ENCODE measurements at places on chromosomes 7 and 10.

GRCh38 chr10:48632166-48632565 is 27.3 kb upstream of the ARHGAP22 start:
- DNase-seq = no peak

DNA sequence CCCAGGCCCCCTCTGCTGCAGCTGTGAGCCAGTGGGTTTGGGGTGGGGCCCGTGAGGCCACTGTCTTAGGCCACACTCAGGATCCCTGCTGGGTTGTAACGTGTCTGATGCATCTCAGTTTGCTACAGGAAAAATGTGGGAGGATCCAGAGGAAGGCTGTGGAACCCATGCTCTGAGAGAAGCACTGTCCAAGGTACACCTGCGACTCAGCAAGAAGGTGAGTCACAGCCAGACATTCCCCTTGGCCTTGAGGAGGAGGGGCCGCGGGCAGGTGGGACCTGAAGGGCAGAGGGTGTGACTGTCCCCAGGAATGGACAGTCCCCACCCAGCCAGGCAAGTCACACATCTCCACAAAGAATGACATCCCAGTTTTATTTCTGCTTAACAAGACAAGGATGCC is 27.8 kb upstream of the C10orf120 start:
- no peak for DNase-seq

- DNase-seq = no peak
These were observed 462.3 kb upstream of the POT1 start for GRCh38 chr7:125391921-125392320.

DNA sequence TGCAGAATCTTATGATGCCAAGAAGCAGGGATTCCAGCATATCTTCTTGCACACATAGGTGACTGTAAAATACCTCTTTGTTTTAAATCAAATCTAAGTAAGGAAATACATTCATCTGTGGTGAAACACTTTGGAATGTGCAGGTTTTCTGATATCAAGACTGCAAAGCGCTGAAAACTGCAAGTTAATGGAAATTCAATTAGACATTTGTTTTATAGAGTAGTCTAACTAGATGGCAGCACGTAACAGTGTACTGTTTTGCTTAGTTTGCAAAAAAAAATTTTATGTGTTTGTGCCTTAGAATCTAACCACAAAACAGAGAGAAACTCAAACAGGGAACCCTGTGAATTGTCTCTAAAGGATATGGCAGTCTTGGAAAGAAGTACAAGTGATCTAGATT is 259.2 kb downstream of the HDAC9 start:
- DNase-seq = no peak

- DNase-seq = no peak
These were observed 63.9 kb upstream of the RNF148 start for GRCh38 chr7:122766593-122766992.

DNA sequence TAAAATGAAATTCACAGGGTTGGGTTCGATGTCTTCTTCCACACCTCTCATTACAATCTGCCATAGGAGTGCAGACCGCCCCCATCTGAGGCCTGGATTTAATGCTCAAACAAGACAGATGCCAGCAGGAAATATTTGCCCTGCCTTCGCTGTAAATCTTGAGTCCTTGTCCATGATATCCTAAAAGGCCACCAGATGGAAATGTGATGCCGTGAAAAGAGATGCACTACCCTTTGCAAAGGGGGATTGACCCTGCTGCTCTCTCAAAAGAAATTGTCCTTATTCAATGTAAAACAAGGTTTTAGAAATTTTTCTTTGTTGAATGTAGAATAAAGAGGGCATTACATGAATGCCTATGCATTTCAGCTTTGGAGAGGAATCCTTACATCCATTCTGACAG is 37.5 kb downstream of the AGAP4 start:
- DNase-seq = no peak

DNA sequence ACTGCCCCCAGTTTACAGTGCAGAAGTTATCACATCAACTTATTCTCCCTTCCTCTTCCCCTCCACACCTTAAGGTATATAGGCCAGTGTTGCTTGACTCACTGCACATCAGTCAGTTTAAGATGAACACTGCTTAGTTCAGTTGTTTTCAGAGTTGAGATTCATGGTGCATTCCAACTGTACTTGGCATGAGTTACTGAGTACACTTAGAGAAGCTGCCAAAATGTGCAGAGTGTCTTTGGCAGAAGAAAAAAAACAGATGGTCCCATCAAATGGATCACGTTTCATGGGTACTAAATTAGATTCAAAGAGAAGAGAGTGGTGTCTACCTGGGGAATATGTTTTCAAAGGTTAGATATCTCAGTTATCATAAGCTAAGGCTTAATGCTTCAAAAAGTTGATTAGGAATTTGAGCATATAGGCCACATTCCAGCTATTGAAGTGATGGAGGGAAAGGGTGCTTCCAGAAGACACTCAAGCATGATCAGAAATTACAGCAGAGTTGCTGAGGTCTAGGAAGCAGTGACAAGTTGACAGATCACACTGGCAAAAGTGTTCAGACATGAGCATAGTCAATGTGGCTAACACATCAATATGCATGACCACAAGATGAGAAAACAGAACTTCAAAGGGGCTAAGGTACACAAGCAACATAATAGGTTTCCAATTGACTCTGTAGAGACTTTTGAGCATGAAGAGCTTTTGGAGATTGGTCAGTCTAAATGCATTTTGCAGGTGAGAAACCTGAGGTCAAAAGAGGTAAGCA is 579.2 kb upstream of the CELF2 start:
- no peak for DNase-seq

- no peak for DNase-seq
These were observed 20.5 kb upstream of the DNAJB12 start for GRCh38 chr10:72375173-72375572.

DNA sequence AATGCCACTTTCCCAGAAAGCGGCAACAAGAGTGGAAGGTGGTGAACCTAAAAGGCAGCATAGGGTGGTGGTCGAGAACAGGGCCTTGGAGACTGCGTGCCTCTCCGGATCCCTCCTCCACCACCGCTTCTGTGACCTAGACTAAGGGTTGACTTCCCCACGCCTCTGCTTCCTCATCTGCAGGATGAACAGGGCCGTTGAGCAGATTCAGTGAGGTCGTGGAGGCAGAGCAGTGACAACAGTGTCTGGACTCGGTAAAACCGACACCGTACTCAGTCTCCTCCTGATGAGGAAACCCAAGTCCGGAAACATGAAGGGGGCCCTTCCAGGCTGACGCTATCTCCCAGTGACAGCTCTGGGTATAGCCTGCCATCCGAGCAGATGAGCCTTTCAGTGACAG is 162.6 kb downstream of the CELF2 start:
- no peak for DNase-seq

DNA sequence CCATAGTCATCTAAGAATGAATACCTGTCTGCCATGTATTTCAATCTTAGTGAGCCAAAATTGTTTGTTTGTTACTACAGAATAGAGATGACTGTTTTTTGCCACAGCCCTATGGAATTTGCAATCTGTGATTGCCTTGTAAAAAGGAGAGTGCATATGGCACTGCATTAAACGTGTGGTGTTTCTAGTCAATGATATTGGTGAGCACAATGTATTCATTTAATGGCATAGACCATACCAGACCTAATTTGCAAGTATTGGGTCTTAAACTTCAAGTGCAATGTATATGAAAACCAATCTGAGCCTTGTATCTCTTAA is 11.3 kb downstream of the INSIG1 start:
- no peak for DNase-seq

GRCh38 chr7:159130820-159131219 is 13.8 kb downstream of the VIPR2 start:
- DNase-seq = no peak

DNA sequence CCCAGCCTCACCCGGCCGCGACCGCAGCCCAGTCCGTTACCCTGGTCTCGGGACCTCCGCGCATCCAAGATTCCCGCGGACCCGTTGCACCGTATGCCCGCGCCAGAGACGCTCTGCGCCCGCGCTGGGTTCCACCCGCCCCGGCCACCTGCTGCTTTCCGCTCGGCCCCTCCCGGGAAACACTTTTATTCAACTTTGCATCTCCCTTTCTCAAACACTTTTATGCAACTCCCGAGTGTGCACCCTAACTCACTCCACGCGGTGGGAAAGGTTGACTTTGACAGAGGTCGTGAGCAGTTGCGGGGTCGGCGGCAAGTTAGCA is at the start of gene ODAD2:
ODAD2 (minus strand) TSS at position 126 of the 322 bp plus-strand sequence. CDS start 3,937 bp downstream, outside the sequence.
- no peak for DNase-seq

GRCh38 chr10:1412531-1413189 is 324.7 kb downstream of the ADARB2 start:
- DNase-seq = no peak

- DNase-seq = no peak
These were observed 74.0 kb downstream of the ADCY1 start for GRCh38 chr7:45647967-45648670.

- peak; percentile 69 for DNase-seq
These were observed 287.7 kb downstream of the ABCA13 start for GRCh38 chr7:48458701-48459524.

- no peak for DNase-seq
These were observed 89.5 kb upstream of the FAM3C start for GRCh38 chr7:121485467-121486243.

GRCh38 chr10:11642566-11642965 is 31.1 kb upstream of the USP6NL start:
- no peak for DNase-seq

DNA sequence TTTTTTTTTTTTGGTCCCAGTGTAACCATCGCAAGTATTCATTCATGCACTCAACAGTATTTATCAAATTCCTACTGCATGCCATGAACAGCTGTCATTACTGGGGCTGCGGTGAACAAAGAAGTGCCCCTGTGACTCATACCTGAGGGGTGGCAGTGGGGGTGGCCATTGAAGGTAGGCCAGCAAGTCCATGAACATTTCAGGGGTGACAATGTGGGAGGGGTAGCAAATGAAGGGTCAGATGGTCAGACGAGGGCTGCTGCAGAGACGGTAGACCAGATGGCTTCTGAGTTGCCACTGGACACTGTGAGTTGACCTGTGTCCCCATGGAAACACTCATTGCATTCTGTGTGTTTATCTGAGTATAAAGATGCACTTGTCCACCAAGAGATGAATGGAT is 92.5 kb upstream of the PITRM1 start:
- DNase-seq = peak; percentile 69

DNA sequence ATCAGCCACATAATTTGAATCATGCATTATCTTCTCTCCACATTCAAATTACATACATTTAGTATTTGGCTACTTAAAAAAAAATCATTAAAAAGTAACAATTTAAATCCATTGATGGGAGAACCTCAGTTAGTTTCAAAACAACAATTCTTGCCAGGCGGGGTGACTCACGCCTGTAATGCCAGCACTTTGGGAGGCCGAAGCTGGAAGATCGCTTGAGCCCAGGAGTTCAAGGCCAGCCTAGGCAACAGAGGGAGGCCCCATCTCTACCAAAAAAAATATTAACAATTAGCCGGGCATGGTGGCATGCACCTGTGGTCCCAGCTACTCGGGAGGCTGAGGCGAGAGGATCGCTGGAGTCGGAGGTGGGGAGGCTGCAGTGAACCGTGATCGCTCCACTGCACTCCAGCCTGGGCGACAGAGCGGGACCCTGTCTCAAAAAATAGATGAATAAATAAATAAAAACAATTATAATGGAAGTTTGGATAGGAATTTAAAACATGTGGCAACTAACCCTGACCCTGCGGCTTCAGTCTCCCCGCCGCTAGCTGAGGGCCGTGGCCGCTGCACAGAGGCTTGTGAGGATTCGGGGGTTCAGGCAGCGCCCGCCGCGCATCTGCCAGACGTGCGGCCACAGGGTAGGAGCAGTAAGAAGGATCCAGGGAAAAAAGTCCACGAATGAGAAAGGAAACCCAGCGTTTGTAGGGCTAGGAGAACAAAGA is 1.1 kb upstream of the CSGALNACT2 start:
- no peak for DNase-seq

DNA sequence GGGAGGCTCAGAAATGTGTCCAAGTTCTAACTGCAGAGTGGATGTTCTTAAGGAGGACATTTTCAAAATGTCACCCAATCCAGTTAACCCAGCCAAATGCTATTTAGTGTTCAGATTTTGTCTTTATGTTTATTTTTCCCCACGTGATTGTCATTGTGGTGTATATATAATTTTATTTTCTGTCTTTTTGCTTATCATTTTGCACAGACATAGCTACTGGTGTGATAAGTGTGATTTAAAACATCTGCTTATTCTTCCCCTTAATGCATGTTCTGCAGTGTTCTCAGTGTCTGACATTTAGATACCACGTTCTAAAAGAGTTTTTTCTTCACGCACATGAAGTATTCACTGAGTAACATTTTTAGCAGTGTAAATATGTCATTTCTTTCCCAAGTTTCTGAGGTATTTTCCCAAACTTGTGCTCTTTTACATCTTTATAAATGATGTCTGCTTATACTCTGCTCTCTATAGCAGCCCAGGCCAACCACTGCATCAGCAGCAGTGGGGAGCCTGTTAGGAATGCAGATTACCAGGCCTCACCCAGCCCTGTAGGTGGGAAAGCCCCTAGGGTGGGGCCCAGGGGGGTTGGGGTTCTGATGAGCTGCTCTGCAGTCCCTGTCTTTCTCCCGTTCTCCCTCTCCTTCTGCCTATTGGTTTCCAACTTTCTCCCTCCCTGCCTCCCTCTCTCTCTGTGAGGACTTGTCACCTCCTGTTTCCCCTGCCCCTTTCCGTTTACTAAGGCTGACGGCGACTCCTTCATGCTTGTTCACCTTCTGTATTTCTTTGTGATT is 20.8 kb downstream of the ADCY1 start:
- DNase-seq = no peak
